ENCODE measurements at places on chromosomes 3 and 15. TPM values are rescaled to one million over a fixed set of nuclear protein-coding genes. Genes with fewer than 3 reads are reported as not detected.
A peak's percentile ranks its signal among the peaks of the same experiment; 100 is the strongest.

- no peak for DNase-seq
These were observed 33.5 kb downstream of the MYL3 start for GRCh38 chr3:46829699-46830208.

DNA sequence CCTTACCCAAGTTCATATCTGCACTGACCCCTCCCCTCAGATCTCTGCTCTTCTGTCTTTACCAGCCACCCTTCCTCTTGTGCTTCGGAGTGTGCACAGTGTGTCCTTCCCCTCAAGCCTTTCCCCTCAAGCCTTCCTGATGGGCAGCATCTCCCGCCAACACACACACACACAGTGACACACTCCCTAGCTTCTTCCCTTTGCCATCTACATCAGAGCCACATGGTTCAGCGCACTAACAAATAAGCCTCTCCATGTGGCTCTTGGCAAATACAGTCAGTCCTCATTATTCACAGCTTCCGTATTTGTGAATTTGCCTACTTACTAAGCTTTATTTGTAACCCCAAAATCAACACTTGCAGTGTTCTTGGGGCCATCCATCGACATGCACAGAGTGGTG lies 37.5 kb downstream of the SH3BP5 start:
- peak; percentile 73 for DNase-seq

DNA sequence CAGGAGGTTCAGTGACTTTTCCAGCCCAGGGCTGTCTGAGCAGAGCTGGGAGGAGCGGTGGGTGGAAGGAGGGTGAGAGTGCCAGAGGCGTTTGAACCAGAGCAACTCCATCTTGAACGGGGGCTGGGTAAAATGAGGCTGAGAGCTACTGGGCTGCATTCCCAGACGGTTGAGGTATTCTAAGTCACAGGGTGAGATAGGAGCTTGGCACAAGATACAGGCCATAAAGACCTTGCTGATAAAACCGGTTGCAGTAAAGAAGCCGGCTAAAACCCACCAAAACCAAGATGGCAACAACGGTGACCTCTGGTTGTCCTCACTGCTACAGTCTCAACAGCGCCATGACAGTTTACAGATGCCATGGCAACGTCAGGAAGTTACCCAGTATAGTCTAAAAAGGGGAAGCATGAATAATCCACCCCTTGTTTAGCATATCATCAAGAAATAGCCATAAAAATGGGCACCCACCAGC lies 60.2 kb downstream of the ABTB1 start:
- DNase-seq: no peak

Gene SI
- not detected for total RNA-seq

DNA sequence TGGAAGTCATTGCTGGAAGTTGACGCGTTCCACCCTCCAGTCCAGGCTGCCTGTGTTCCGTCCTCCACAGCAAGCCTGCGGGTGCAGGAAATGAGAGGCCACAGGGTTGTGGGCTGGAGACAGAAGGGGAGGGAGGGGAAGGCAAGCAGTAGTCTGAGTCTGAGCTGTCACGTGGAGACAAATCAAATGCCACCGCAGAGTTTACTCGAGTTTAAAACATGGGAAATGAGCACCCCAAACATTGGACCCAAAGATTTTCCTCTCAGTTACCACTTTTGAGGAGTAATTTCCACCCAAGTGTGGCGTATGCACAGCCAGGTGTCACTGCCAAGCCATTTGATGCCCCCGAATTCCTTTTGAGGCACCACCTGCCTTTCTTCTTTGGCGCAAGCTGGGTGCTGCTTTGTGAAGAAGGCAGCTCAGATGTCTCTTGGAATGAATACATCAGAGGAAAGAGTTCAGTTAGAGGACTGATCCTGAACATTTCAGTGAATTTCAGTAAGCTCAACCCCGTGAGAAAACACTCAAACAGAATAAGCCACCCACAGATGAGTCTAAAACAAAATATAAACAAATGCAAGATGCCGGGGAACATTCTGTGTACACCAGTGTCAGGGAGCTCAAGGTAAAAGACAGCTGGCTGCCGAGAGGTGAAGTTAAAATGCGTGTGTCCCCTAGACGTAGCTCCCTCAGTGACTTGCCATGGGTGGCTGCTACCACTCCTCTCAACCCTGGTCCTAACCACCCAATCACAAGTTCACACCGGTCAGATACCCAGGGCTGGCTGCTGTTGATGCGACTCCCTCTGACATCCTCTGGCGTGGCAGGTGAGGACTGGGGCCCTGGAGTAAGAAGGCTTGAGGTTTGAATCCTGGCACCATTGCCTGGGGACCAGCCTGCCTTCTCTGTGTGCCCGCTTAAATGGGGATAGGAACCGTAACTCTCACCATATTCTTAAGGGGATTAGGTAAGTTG lies 203.8 kb downstream of the UACA start:
- DNase-seq: peak; percentile 65

GRCh38 chr3:178709051-178709450 lies 172.8 kb downstream of the KCNMB2 start:
- DNase-seq: no peak

GRCh38 chr3:37937156-37937555 lies 53.4 kb upstream of the VILL start:
- DNase-seq: no peak

- no peak for DNase-seq
These were observed 6.4 kb downstream of the SCN5A start for GRCh38 chr3:38643090-38643489.

DNA sequence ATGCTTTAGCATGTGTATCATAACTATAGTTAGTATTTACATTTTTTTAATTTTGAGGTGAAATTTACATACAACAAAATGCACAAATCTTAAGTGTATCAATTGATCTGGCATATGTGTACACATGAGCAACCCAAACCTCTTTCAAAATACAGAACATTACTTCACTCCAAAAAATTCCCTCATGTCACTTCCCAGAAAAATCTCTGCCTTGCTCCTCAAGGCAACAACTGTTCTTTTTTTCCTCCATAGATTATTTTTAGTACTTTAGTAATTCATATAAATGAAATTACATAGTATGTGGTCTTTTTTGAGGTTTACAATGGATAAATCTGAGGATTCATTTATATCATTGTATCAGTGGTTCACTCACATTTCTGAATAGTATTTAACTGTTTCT lies 84.9 kb downstream of the TRIM42 start:
- no peak for DNase-seq

Gene DAZL
- not detected for total RNA-seq

GRCh38 chr3:164320962-164321361 lies 757.3 kb downstream of the SI start:
- DNase-seq: no peak

DNA sequence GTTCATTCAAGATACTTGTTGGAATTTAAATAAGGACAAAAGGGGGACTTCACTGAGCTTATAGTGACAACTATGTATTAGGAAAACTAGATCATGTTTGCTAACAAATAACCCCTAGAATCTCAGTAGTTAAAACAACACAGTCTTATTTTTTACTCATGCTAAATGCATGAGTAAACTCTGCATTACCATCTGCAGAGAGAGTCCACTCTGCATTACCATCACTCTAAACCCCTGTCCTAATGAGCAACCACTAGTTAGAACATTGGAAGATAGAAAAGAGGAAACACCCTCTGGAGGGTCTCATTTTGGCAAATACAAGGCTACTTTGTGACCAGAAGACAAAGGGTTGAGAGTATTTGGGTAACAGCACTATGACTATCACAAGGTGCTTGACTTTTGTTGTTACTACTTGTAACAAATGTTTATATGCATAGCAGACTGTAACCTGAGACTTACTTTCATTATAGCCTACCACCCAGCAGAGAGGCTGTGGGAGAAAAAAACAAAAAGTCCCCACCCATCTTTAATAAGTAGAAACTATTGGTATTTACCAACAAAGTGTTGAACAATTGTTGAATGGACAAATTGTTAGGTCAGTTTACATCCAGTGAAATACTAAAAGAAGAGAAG lies 99.1 kb downstream of the OXSM start:
- no peak for DNase-seq

Gene SLC12A8
- total RNA-seq: under 0.01 TPM

Gene MAGEF1
- total RNA-seq: 13.9 TPM

DNA sequence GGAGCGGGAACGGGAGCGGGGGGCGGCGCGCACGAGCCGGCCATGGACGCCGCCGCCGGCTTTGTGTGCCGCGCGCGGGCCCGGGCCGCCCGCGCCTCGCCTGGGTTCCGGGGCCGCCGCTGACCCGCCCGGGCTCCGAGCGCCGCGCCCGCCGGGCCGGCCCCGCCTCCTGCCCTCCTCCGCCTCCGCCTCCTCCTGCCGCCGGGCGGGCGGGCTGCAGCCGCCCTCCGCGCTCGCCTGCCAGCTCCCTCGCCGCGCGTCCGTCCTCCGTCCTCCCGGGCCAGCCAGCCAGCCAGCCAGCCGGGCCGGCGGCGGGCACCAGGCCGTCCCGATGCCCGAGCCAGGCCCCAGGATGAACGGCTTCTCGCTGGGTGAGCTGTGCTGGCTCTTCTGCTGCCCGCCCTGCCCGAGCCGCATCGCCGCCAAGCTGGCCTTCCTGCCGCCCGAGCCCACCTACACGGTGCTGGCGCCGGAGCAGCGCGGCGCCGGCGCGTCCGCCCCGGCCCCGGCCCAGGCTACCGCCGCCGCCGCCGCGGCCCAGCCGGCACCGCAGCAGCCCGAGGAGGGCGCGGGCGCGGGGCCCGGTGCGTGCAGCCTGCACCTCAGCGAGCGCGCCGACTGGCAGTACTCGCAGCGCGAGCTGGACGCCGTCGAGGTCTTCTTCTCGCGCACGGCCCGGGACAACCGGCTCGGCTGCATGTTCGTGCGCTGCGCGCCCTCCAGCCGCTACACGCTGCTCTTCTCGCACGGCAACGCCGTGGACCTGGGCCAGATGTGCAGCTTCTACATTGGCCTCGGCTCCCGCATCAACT lies at the start of gene ABHD17C:
ABHD17C (plus strand) TSS at position 212 of the 812 bp plus-strand sequence; CDS start at position 332, 120 bp downstream.
- DNase-seq: peak; percentile 74

- no peak for DNase-seq
These were observed 8.0 kb downstream of the CDAN1 start for GRCh38 chr15:42728972-42729371.

GRCh38 chr3:145639875-145640274 lies 521.1 kb downstream of the PLOD2 start:
- DNase-seq: no peak

- DNase-seq: no peak
These were observed 68.9 kb downstream of the SYN2 start for GRCh38 chr3:12073106-12073505.

Gene B3GALNT1
- total RNA-seq: 8.7 TPM

GRCh38 chr3:67941433-67942030 lies 287.1 kb upstream of the SUCLG2 start:
- no peak for DNase-seq

- no peak for DNase-seq
These were observed 42.7 kb upstream of the ATP2B2 start for GRCh38 chr3:10547841-10548783.

- DNase-seq: no peak
These were observed 44.3 kb upstream of the TM4SF4 start for GRCh38 chr3:149430216-149430615.

Gene SAMD7
- not detected for total RNA-seq

DNA sequence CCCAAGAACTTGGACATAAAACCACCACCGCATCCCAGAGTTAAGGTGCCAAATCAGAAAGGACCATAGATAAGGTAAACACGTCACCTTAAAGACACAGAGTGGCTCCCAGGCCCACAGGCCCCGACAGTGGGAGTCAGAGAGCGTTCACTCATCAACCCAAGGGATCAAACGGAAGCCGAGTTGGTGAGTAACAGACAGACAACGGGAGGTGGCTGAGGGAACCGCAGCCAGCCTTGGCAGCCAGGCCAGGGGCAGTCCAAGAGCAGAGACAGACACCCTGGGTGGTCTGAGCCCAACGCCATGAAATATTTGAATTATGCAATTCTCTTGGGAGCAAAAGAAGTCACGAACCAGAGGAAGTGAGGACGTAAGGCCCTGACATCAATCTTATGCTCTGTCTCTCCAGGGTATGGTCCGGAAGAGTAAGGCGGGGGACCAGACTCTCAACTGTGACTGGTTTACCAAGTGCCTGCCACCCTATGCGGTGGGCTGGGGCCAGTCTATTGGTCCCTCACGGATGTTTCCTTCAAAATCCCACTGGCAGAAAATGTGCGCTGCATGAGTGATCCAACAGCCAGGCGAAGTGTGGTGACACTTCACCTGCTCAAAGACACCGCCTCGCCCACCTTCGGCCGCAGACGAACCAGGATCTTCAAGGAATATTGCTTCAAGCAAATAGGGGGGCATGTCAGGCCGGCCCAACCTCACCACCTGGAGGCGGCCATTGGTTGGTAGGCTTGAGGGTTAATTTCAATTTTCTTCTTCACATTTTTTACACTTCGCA lies 34.3 kb downstream of the TMEM44 start:
- DNase-seq: no peak

- no peak for DNase-seq
These were observed 248.0 kb upstream of the THBS1 start for GRCh38 chr15:39332846-39333245.

- DNase-seq: no peak
These were observed 765.3 kb downstream of the TBL1XR1 start for GRCh38 chr3:176431991-176432390.

Gene PLA2G4E
- not detected for total RNA-seq

DNA sequence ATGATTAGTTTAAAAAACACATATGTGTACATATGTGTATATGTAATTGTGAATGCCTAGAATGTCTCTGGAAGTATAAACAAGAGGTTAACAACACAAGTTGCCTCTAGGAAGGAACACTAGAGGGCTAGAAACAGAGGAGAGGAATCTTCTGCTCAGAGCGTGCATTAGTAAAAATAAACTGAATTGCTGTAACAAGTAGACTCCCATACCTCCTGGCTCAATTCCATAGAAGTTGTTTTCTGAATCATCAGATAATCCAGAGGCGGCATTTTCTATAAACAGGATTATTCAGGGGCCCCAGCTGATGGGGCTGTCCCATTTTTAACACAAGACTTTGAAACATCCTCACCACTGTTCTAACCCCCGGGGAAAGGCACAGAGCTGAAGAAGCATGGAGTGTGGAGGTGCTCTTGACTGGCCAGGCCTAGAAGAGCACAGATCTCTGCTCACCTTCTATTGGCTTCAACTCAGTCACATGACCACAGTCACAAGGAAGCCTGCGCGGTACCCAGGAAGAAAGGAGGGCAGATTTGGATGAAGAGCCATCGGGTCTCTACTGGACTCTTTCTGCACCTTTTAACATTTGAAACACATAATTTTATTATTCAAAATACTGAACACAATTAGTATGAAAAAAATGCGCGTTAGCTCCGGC lies 145.7 kb downstream of the TLE3 start:
- DNase-seq: no peak

DNA sequence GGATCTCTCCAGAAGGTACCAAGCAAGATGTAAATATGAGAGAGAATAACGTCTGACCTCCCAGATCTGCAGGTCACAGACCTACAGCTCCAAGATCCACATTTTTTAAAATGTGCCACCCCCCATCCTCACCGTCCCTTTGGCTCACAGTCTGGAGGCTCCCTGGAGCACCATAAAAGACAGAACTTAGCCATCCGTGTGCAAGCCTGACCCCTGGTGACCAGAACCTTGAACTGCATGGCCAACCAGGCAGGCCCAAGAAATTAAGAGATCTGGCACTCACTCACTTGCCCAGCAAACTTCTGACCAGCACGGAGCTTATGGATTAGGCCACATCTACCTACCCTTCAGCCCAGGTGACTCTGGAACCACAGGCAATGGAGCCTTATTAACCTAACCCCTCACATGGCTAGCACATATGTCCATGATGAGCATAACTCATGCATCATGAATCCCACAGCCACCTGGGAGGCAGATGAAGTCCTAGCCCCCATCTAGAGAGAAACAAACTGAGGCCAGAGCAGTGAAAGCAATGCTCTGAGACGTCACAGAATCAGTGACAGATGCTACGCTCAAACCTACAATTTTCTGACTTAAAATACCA lies 275.3 kb downstream of the UACA start:
- peak; percentile 79 for DNase-seq

- DNase-seq: no peak
These were observed 39.5 kb upstream of the RAB6B start for GRCh38 chr3:133934996-133935842.
